ENCODE measurements at places on chromosomes 3 and 15. TPM values are rescaled to one million over a fixed set of nuclear protein-coding genes. Genes with fewer than 3 reads are reported as not detected.

The MAGEL2 gene
- not detected for total RNA-seq

DNA sequence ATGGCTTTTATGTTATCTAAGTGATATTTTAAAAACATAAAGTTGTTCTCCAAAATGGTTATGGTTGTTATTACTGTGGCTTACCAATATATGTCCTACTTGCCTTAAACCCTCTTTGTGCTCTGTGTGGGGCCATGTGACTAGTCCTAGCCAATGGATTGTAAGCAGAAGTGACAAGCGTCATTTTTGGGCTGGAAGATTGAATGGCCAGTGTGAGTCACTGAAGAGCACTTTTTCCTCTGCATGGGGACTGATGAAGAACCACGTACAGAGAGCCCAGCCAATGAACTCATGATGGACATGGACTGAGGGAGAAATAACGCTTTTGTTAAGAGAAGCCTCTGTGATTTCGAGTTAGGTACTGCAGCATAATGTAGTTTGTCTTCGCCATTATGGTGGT, 332.7 kb downstream of the EDEM1 start:
- H3K4me3 ChIP-seq, result no peak overlapping the region
- no peaks in the 10 kb centered on the region for H3K36me3 ChIP-seq
- no peak overlapping the region for H3K27ac ChIP-seq
- no peaks in the 10 kb centered on the region for H3K27me3 ChIP-seq
- H3K4me1 ChIP-seq, result no peaks in the 10 kb centered on the region

The GABRA5 gene
- total RNA-seq, result not detected

GRCh38 chr3:8020047-8020841, 481.4 kb upstream of the LMCD1 start:
- no peaks in the 10 kb centered on the region for H3K27me3 ChIP-seq
- H3K4me3 ChIP-seq, result no peak overlapping the region
- no peaks in the 10 kb centered on the region for H3K4me1 ChIP-seq
- H3K36me3 ChIP-seq, result no peaks in the 10 kb centered on the region
- DNase-seq, result no peak

The IL1RAP gene
- 29.6 TPM for total RNA-seq

Data from SJSA1 (cell line).